Suppressor macrophage (primary cell): ENCODE measurements at places on chromosomes 4 and X.

DNA sequence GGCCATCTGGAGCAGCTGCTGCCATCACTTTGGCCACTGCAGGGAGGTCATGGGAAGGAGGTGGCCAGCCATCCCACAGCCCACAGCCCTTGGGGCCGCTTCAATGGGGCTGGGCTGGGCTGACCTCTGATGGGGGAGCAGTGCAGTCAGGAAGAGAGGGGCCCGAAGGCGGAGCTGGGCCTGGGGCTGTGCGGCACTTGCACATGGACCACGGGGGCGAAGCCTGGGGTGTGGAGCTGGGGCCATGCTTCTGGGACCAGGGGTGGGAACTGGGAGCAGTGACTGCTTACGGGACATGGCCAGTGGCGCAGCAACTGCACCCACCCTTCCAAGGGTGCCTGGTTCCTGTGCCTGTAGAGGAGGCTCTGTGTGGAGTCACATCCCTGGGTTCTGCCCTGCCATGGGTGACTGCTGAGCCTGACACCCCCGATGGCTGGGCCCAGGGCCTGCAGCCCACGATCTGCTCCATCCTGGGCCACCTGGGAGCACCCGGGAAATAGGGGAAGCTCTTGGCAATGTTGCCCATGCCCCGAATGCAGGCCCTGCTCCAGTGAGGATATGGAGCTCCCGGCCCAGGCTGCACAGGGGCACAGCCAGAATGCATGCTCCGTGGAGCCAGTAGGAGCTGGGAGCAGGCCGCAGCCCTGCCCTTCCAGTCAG lies 22.4 kb upstream of the SULT1B1 start:
- DNase-seq, result no peak

DNA sequence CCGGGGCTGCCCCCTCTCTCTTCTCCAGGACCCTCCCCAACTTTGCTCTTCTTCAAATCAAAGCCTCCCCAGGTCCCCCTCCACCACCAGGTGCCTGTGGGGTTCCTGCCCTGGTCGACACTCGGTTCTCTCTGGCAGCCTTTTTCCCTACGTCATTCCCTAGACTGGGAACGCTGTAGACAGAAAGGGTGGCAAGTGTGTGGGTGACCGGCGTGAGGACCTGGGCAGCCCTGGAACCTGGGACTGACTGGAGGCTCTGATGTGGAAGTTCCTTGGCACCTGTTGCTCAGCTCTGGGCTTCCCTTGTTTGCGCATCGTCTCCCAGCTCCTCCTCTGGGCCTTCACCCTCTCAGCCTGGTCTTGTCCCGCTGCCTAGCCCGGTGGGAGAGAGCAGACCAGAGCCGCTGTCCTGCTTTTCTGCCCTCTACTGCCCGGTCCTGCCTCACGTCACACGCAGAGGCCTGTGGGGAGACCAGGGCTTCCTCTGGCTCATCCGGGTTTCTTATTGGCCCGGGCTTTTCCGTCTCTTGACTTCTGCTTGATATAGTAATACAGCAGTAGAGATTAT lies 1.3 kb downstream of the TACC3 start:
- peak; percentile 43 for DNase-seq

DNA sequence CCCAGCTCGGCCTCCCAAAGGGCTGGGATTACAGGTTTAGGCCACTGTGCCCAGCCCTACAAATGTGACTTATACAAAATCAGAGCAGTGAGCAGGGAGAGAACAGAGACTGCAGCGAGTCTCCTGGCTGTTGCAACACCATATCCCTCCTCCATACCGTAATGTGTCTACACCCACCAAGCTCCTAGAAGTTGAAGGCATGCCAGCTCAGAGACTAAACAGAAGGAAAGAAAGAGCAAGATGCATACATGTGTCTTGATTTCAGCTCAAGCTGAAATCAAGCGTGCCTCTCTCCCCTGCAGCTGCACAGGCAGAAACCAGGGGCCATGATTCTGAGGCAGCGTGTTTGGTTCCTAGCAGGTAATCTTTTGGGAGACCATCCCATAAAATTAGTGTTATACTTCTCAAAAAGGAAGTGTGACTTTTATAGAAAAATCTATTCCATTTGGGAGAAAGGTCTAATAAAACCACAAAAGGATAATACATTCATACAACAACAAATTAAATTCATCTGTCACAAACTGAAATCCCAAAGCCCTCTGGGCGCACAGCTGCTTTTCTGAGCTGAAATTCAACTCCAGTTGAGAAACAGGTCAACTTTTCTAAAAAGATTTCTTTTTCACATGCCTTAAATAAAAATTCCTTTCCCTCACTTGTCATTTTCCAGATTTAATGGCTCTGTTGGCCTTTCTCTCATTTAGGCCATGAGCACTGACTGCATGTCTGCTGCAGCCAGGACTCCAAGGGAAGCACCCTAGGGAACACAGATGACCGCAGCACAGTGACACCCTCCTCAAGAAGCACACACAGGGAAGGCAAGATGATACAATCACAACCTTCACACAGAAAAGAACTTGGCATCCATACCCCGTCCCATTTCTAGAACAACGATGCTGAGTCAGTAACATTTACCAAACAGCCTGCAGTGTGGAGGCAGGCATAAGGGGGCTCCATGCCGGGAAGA lies 34.4 kb downstream of the AFAP1 start:
- no peak for DNase-seq

GRCh38 chr4:189548484-189549125 lies 392.1 kb upstream of the FRG1 start:
- DNase-seq, result no peak

DNA sequence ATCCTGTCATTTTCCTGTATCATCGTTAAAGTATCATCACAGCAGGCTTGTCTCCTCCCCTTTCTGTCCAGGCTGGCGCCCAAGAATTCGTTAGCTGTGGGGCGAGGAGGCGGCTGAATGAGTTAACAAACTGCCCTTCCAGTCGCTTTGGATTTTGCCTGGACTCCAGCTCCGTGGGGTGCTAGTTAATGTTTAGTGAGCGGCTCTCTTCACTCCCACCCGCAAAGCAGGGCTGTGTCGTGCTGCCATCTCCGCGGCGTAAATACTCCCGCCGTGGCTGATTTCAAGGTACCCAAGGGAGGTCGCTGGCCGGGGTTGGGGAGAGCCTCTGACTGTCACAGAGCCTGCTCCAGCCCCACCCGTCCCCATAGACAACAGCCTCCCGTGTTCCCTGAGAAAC lies 44.9 kb upstream of the SPRY1 start:
- DNase-seq, result no peak

GRCh38 chrX:30573125-30573524 lies 4.4 kb downstream of the TASL start:
- DNase-seq, result no peak

GRCh38 chr4:54038056-54038455 lies 26.3 kb downstream of the CHIC2 start:
- DNase-seq, result no peak

DNA sequence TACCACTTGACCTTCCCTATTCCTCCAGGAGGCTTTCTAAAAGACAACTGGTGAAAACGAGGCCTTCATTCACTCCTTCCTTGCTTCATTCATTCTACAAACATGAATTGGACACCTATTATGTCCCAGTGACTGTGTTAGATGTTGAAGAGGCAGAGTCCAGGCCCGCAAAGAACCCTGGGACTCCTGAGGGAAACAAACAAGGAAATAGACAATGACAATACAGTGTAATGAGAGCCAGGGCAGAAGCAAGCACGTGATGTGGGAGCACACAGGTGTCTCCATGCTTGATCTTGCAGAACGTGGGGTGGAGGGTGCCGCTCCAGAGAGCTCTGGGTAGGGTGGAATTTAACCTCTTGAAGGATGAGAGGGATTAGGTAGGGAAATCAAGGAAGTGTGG lies 137.6 kb upstream of the KLF3 start:
- no peak for DNase-seq

DNA sequence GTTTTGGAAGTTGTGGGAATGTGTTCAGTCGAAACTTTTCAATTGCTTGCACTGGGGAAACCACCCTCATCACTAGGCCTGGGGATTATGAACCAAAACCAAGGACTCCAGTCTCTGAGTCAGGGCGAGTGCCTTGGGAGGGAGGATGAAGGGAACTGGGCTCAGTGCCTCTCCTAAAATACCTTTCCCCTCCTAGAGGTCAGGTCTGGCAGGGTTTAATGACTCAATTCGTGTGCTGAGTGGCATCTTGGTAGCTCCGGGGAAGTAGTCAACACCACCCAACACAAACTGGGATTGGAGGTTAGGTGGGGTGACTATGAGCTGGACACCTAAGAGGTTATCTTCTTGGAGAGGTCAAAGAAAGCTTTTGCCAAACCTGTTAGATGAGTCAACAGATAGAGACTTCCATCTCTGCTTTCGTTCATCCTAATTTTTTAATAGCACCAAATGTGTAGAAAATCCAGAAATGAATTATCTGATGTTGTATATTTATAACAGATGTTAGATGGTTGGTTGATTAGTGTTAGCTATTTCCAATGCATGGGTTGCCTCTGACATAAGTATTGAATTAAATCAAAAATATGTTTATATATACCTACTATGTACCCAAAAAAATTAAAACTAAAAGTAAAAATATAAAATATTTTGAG lies 202.8 kb downstream of the SHROOM3 start:
- no peak for DNase-seq

DNA sequence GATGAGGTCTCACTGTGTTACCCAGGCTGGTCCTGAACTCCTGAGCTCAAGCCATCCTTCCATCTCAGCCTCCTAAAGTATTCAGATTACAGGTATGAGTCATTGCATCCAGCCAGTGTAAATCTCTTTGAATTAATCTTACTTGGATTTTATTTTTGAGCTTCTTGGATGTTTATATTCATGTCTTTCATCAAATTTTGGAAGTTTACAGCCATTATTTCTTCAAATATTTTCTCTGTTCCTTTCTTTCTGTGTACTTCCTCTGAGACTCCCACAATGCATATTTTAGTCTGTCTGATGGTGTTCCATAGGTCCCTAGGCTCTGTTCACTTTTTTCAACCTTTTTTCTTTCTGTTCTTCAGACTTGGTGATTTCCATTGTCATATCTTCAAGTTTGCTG lies 34.9 kb downstream of the ZCCHC13 start:
- no peak for DNase-seq

DNA sequence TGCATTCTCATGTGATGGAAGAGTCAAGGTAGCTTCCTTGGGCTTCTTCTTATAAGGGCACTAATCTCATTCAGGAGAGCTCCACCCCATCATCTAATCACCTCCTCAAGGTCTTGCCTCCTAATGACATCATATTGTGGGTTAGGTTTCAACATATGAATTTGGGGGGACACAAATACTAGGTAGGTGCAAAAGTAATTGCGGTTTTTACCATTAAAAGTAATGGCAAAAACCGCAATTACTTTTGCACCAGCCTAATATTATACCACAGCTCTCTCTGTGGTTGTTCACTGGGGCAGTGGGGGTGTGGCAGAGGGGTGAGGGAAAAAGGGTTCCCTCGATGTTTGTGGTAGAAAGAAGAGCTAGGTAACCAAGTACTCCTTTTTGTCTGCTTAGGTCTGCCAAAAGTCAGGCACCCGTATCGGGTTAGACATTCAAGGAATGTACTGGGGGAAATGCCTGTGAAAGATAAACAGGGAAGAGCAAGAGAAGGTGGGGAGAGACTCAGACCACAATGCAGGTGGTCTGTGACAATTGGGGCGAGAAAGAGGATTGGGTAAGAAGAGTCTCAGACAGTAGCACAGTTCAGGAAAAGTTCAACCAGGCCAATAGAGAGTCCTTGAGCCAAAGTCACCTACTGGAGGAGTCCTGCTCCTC lies 78.9 kb upstream of the MTM1 start:
- DNase-seq, result no peak

DNA sequence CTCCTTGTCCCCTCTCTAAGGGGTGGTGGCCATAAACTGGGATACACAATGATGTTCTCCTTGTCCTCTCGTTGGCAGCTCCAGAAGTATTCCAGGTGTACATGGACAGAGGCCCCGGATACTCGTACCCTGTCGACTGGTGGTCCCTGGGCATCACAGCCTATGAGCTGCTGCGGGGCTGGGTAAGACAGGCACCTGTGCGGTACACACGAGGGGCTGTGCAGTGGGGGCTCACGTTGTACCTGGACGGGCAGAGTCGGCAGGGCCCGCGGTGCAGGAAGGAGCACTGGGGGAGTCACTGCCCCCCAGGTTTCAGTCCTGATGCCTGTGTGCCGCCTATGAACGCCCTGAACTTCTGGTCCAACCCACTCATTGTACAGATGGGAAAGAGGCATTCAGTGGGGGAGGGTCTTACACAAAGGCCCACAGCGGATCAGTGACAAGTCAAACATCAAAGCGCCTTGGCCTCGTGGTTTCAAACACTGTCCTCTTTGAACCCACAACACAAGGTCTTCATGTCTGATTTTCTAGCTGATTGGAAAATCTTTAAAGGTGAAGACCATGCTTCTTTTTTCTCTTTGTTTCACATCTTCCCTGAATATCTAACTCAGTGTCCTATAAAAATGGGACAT lies 261.6 kb downstream of the EVC2 start:
- DNase-seq, result no peak

DNA sequence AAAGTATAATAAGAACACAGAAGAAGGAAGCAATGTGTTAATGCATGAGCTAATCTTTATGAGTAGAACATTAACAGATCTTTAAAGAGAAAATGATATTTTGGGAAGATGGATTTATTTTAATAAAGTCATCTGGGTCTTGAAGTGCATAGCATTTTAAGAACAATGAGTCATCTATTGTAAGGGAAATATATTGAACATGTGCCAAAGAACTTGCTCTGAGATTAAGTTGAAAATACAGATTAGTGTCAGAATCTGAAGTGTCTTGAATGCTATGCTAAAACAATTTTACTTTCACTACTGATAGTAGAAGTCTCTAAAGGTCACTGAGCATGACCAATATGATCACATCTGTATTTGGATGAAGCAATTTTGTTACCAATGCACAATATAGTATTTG lies 776.7 kb upstream of the GRID2 start:
- DNase-seq, result no peak

- peak; percentile 43 for DNase-seq
Measured at GRCh38 chr4:184382189-184382846, 92.0 kb downstream of the IRF2 start.
